Vagina (tissue), 2 donors: ENCODE measurements at places on chromosomes 16 and 17. TPM values are rescaled to one million over a fixed set of nuclear protein-coding genes. Genes with fewer than 3 reads are reported as not detected.

- peaks cover 31% of the 10 kb centered on the region for H3K4me1 ChIP-seq
- no peaks in the 10 kb centered on the region for H3K36me3 ChIP-seq
These were observed 2.5 kb upstream of the MED9 start for GRCh38 chr17:17474341-17474740.

GRCh38 chr16:15775209-15775608, 81.6 kb downstream of the MYH11 start:
- H3K27me3 ChIP-seq: no peaks in the 10 kb centered on the region
- H3K36me3 ChIP-seq: no peaks in the 10 kb centered on the region
- no peak for DNase-seq
- no peak overlapping the region for H3K27ac ChIP-seq
- H3K4me3 ChIP-seq: no peak overlapping the region

The ALOX12 gene
- total RNA-seq: 16.0 TPM

The SSTR5 gene
- 0.98 TPM for total RNA-seq

The CCL2 gene
- total RNA-seq: 15.2 TPM
